ENCODE measurements at places on chromosomes 2 and 18. TPM values are rescaled to one million over a fixed set of nuclear protein-coding genes. Genes with fewer than 3 reads are reported as not detected.

The SYT4 gene
- total RNA-seq: not detected

The STK39 gene
- total RNA-seq: 8.5 TPM

The CDH20 gene
- 0.29 TPM for total RNA-seq

The GRHL1 gene
- total RNA-seq: not detected

The IL1RL1 gene
- 2.4 TPM for total RNA-seq

The QPCT gene
- total RNA-seq: 1.9 TPM

The ST8SIA5 gene
- 0.10 TPM for total RNA-seq

The CTNNA2 gene
- not detected for total RNA-seq

The TFPI gene
- 325 TPM for total RNA-seq

The CYP27A1 gene
- 15.7 TPM for total RNA-seq

The ANKRD36C gene
- total RNA-seq: 22.4 TPM

The POTEI gene
- total RNA-seq: not detected

The ATP6V1B1 gene
- 0.12 TPM for total RNA-seq

The ELMOD3 gene
- 7.2 TPM for total RNA-seq

The RTTN gene
- total RNA-seq: 4.4 TPM

The AMER3 gene
- total RNA-seq: not detected

The NFU1 gene
- 17.2 TPM for total RNA-seq

The GPR148 gene
- total RNA-seq: not detected

The SERPINB10 gene
- total RNA-seq: not detected

The GALR1 gene
- not detected for total RNA-seq

The PJVK gene
- 1.9 TPM for total RNA-seq

The SLC30A3 gene
- total RNA-seq: 0.06 TPM

The GBX2 gene
- total RNA-seq: not detected

The GPR45 gene
- total RNA-seq: not detected

The PTPRN gene
- total RNA-seq: 4.1 TPM

The KIAA2012 gene
- not detected for total RNA-seq

The FER1L5 gene
- total RNA-seq: 0.10 TPM

The TWIST2 gene
- 94.5 TPM for total RNA-seq

The CHST10 gene
- 4.5 TPM for total RNA-seq

The PDE1A gene
- total RNA-seq: 85.3 TPM
